ENCODE measurements at places on chromosomes 16 and 17. TPM values are rescaled to one million over a fixed set of nuclear protein-coding genes. Genes with fewer than 3 reads are reported as not detected.

Gene RNF157
- total RNA-seq: 50.6 TPM

DNA sequence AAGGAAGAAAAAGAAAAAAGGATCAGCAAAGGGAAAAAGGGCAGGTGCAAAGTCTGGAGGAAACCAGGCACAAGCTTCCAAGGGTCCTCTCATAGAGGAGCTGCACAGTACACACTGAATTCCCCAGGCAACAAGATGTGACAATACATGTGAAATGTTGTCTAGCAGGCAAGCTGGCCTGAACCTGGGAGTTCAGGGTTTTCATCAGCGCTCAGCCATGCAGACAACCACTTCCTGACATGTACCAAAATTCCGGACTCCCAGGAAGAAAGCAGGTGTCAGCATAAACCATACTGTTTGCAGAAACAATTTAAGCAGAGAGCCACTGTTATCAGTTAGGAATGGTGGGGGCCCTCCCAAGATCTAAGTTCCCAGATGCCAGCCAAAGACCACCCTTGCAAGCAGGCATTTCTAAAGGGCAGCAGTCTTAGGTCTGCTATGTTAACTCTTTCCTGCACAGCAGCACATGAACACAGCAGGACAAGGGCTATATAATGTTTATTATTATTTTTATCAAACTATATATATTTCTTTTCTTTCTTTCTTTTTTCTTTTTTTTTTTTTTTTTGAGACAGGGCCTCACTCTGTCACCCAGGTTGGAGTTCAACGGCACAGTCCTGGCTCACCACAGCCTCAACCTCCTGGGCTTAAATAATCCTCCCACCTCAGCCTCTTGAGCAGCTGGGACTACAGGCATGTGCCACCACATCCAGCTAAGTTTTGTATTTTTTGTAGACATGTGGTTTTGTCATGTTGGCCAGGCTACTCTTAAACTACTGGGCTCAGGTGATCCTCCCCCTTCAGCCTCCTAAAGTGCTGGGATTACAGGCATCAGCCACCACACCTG is 10.1 kb downstream of the TK2 start:
- no peak overlapping the region for H3K27ac ChIP-seq
- DNase-seq: no peak
- no peaks in the 10 kb centered on the region for H3K27me3 ChIP-seq
- H3K4me1 ChIP-seq: no peaks in the 10 kb centered on the region
- peaks cover 2% of the 10 kb centered on the region for H3K36me3 ChIP-seq

- DNase-seq: no peak
- no peaks in the 10 kb centered on the region for H3K36me3 ChIP-seq
- H3K27me3 ChIP-seq: no peaks in the 10 kb centered on the region
- H3K4me1 ChIP-seq: no peaks in the 10 kb centered on the region
- no peak overlapping the region for H3K27ac ChIP-seq
Observed at GRCh38 chr17:49521471-49522356, 26.6 kb downstream of the NGFR start.

DNA sequence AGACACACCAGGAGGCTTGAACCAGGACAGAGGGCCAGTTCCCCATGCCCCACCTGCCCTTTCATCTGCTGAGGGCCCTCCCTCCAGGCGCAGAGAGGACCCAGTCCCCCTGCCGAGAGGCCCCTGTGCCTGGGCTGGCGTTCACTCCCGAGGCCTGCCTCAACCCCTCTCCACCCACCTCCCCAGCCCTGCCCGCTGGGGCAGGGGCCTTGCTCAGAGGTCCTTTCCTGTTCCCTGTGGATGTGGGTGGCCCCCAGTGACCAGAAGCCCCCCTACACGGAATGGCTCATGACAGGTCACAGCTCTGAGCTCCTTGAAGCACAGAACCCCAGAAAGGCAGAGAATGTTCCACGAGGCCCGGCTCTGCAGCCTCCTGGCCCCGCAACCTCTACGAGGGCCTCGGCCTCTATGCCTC is 6.7 kb downstream of the TMC6 start:
- no peaks in the 10 kb centered on the region for H3K4me1 ChIP-seq
- no peaks in the 10 kb centered on the region for H3K27me3 ChIP-seq
- H3K36me3 ChIP-seq: no peaks in the 10 kb centered on the region
- H3K4me3 ChIP-seq: no peak overlapping the region
- H3K27ac ChIP-seq: no peak overlapping the region

- DNase-seq: no peak
- H3K4me3 ChIP-seq: no peak overlapping the region
- no peaks in the 10 kb centered on the region for H3K27me3 ChIP-seq
- H3K36me3 ChIP-seq: peaks cover 11% of the 10 kb centered on the region
Observed at GRCh38 chr16:8914098-8914497, 31.9 kb downstream of the LITAFD start.

DNA sequence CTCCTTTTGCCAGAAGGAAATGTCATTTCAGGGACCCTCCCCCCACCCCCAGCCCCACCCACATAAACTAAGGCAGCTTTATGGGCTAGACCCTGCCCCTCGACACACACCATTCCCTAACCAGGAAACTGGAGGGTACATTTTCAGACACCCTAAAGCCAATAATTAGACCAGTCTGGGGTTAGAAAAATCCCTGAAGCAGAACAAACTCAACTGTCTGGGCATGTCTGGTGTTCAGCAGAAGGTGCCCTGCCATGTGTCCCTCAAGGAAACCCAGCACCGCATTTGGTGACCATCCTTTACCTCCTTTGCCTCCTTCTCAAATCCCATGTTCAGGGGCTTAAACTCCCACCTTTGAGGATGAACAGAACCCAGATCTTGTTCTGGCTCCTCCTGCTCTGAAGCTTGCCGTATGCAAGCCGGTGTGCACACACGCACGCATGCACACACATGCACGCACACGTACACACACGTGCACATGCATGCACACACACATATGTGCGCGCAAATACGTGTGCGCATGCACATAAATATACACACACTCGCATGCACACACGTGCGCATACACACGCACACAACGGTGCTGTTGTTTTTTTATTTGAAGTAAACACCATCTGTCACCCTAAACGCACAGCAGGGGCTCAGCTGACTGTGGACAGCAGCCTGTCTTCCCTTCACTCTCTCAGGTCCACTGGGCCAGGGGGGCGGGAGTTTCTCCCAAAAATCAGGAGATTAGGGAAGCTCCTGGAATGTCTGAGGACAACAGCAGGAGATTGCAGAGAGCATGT is 156.8 kb upstream of the TNRC6C start:
- H3K27ac ChIP-seq: no peak overlapping the region
- DNase-seq: no peak
- H3K4me1 ChIP-seq: no peaks in the 10 kb centered on the region
- no peak overlapping the region for H3K4me3 ChIP-seq
- no peaks in the 10 kb centered on the region for H3K27me3 ChIP-seq
- H3K36me3 ChIP-seq: no peaks in the 10 kb centered on the region

DNA sequence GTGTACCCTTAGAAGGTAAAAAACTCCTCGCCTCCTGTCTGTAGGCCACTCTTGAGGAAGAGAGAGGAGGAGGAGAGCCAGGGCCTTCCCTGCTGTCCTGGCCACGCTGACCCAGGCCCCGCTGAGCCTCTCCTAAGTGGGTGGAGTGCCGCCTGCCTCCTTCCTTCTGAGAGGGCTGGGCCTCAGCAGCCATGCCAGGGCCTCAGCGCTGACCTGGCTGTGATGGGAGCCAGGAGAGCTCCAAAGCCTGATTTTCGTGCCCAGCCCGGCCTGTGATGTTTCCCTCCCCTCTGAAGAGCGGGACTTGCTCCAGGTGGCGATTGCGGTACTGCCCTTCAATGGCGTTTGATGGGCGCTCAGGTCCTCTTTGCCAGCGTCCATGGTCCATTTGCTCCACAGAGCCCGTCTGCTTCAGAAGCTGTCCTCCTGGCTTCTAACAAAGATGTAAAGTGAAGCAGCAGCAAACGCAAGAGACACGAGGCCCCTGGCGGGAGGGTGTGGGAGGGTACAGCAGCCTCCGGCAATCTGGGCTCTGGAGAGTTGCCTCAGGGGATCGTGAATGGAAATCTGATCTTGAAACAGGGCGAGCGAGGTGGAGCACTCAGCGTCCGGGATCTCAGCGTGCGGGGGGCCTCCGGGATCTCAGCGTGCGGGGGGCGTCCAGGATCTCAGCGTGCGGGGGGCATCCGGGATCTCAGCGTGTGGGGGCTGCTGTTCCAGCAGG is 93.5 kb downstream of the NPIPB11 start:
- H3K27me3 ChIP-seq: no peaks in the 10 kb centered on the region
- H3K4me1 ChIP-seq: no peaks in the 10 kb centered on the region
- no peaks in the 10 kb centered on the region for H3K36me3 ChIP-seq
- no peak overlapping the region for H3K27ac ChIP-seq
- no peak for DNase-seq
- no peak overlapping the region for H3K4me3 ChIP-seq

DNA sequence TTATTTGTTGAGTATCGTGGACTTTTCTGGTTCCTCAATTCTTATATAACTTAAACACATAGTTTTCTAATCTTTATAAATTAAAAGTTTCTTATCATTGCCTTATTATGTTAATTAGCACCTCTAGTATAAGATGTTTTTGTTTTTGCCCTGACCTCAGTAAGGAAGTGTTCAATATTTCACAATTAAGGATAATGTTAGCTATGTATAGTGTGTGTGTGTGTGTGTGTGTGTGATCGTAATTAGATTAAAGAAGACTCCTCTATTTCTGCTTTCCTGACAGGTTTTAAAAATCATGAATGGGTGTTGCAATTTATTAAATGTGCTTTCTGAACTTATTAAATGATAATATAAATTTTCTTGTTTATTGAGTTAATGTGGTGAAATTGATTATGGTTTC is 12.0 kb downstream of the IL21R start:
- H3K4me3 ChIP-seq: no peak overlapping the region
- no peaks in the 10 kb centered on the region for H3K27me3 ChIP-seq
- DNase-seq: no peak

DNA sequence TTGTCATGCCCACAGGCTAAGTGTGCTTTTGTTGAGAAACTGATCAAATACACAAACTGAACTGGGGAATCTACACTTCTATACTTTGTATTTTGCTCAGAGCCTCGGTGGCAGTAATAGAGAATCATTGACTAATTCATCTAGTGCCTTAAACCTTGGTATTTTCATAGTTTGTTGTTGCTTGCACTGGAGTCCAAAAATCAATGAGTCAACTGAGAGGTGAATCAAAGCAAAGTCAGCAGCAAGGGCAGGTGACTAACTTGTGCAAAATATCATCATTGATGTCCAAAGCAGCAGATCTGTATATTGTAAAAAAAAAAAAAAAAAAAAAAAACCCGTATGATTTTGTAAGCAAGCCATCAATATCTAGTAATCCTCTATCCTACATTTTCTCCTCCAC is 296.4 kb downstream of the MAP2K6 start:
- H3K27me3 ChIP-seq: no peaks in the 10 kb centered on the region
- H3K4me1 ChIP-seq: peaks cover 5% of the 10 kb centered on the region
- no peaks in the 10 kb centered on the region for H3K36me3 ChIP-seq
- H3K27ac ChIP-seq: no peak overlapping the region

Data from psoas muscle (tissue), 8 donors.